Renal cortex interstitium (tissue), 15 donors: ENCODE measurements at places on chromosomes 3 and 15. TPM values are rescaled to one million over a fixed set of nuclear protein-coding genes. Genes with fewer than 3 reads are reported as not detected.

DNA sequence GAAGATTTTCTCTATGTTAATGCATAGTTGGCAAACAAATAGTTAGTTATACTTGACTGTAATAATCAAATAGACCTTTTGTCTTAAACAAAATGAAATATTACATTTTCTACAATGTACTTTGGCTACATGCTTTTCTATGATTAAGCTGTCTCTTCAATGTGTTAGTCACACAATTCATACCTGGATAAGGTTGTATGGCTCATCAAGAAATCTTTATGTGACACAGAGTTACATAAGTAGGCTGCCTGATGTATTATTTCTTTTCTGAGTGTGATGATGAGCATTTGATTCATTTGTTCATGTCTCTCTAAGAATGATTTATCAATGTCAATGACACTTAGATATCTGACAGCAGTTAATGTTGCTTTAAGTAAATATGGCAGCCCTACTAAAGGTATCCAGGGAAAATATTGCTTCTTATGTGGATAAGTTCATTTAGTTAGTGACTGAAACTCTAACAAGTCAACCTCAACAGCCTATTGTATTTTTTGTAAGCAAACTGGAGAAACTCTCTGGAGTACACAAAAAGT lies 157.4 kb upstream of the SOX2 start:
- no peak for DNase-seq

Gene CCDC33
- 10.7 TPM for polyA plus RNA-seq

GRCh38 chr15:75203017-75203907 lies 1.6 kb downstream of the C15orf39 start:
- no peak for DNase-seq

DNA sequence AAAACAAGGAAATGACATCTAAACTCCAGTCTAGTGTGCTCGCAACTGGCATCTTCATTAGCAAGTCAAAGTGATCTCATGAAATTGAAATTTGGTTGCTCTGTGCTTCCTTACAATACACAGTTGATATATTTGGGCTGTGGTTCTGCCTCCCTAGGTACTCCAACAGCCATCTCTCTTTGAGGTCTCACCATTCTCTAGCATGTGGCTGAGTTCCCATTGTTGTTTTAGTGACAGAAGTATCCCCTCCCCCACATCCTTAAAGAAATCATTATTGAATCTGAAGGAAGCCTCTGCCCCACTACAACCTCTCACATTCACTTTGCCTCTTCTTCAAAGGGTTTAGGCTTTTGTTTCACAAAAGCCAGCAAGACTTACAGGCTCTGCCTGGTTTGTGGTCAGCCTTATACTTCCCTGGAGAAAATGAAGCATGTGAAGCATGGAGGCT lies 516.5 kb downstream of the NLGN1 start:
- no peak for DNase-seq

DNA sequence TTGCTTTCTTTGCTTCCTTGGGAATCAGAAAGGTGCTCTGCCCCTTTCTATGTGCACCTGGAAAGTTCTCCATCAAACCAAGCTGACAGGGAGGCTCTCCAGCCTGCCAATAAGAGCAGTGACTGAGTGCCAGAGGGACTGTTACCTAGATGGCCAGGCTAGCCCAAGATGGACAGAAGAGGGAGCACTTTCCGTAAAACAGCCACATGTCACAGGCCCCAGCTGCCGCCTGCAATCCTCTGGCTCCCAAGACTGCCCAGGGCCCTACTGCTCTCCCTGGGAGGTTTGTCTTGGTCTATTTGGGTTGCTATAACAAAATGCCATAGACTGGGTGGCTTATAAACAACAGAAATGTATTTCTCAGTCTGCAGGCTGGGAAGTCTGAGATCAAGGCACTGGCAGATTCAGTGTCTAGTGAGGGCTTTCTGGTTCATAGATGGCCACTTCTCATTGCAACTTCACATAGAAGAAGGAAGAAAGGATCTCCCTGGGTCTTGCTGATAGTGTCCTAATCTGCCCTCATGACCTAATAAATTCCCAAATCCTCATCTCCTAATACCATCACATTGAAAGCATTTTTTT lies 72.3 kb downstream of the TAMM41 start:
- DNase-seq: peak; percentile 36

DNA sequence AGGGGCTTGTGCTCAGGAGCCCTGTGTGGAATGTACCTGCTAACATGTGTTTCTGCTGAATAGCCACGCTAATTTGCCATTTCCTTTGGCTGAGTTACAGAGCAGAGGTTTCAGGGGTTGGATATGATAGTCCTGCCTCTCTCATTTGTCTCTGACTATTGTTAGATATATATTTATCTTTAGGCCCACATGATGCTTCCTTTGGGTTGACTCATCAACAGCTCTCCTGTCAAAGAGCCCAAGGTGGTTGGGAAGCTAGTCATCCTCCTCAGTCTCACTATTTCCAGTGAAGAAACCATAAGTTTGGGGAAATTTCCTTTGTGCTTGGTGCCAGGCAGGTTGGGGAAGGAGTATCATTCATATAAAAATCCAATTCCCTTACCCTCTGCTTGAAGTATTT lies 1194.6 kb downstream of the ZPLD1 start:
- no peak for DNase-seq

DNA sequence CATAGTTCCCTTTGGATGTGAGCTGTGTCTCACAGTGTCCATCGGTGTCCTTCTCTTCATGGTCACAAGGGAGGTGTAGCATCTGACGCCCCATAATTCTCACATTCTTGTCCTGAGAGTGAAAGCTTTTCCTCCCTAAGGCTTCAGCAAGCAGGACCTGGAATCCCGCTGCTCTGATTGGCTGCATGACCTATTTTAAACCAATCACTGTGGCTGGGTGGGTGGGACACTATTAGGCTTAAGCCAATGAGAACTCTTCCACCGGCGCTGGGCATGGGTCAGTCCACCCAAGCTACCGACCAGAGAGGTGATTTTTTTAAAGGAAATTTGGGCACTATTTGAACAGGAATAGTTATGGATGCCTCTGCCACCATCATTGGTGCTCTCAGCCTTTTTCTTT lies 385.9 kb downstream of the MFSD1 start:
- DNase-seq: no peak

DNA sequence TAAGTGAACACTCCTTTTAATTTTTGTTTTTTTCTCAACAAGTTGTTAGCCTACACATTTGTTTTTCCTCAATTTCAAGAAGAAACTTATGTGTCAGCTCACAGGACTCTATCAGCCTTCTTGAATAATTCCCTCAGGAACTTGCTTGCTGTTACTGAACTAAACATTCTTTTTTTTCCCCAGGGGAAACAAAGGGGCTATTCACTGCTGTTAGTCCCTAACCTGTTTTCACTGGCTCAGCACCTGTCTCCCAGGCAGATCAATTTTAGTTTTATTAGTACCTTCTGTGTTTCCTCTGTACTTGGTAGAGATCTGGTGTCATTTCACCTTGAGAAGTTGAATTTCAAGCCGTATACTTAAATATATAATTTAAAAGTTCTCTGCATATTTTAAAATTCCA lies 644.6 kb downstream of the CADM2 start:
- no peak for DNase-seq

DNA sequence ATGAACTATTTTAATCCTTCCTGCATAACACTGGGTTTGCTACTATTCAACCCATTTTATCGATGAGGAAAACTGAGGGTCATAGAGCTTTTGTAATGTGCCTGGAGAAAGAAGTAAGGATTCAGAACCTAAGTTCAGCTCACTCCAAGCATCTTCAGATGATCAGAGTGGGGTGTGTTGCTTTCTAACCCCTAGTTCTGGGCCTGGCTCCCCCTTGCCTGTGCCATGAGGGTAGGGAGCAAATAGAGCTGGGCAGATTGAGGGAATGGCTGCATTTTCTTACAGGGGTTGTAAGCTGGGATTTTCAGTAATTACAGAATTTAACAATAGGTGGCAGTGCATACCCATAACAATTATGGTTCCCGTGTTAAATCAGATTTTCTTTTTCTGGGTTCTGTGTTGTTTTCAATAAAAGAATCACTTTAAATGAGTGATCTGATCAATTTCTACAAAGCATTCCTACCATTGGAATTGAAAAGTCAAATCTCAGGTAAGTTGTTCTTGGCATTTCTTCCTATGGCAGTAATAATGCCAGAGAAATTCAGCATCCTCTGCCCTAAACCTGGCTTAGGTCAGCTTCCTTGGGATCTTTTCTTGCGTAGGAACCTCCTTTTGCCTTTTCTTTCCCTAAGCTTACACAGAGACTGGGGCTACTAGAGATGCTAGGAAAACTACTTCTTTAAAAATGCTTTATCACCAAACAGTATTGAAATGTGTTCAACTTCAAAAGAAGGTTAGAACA lies 103.8 kb upstream of the IL12A start:
- DNase-seq: no peak

- no peak for DNase-seq
Observed at GRCh38 chr3:10695595-10696285, 120.3 kb upstream of the SLC6A11 start.

Gene CPA3
- 0.20 TPM for polyA plus RNA-seq

Gene TRH
- 0.44 TPM for polyA plus RNA-seq

Gene ISLR2
- polyA plus RNA-seq: 0.82 TPM

DNA sequence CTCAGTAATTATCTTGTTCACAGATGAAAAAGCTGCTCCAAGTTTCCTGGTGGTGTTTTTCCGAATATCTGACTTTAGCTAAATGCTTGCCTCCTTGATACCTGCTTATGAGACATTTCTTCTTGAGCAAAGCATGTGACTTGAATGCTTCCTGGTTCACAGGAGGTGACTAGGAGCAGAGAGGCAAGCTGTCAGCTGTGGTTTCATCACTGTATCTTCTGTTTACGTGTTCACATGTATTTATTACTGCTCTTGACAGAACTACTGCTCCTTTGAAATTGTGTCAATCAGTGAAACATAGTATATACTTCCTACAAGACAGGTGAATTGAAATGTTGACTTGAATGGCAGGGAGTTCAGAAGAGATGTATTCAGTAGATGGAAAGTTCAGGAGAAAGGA lies 8.9 kb upstream of the SPPL2A start:
- DNase-seq: no peak

Gene SMCO1
- polyA plus RNA-seq: not detected

GRCh38 chr3:128040660-128041059 lies 11.6 kb upstream of the SEC61A1 start:
- no peak for DNase-seq

GRCh38 chr3:32084870-32085269 lies 21.6 kb upstream of the GPD1L start:
- DNase-seq: no peak

Gene PLCH1
- 10.1 TPM for polyA plus RNA-seq

Gene GP9
- 1.4 TPM for polyA plus RNA-seq

Gene AP2M1
- 369 TPM for polyA plus RNA-seq

- no peak for DNase-seq
Observed at GRCh38 chr3:155549087-155549486, 195.8 kb downstream of the PLCH1 start.

DNA sequence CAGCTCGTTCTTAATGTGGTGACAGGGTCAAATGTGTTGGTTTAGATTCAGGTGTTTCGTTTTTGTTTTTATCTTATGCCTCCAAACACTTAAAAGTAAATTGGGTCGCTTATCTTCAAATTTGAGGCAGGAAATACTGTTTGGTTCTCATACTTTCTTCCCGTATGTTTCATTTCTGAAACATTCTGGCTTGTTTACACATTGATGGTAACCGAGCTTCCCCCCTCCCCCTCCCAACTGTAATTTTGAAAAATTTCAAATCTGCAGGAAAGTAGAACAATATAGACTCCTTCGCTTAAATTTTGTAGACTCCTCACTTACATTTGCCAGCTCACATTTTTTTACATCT lies 64.9 kb downstream of the CMTM8 start:
- DNase-seq: no peak

- DNase-seq: no peak
Observed at GRCh38 chr15:52020221-52021085, 1.4 kb downstream of the MAPK6 start.

Gene RMDN3
- polyA plus RNA-seq: 39.9 TPM

Gene C15orf39
- 12.3 TPM for polyA plus RNA-seq

Gene FBXW12
- polyA plus RNA-seq: 0.77 TPM

Gene IMPG2
- polyA plus RNA-seq: 0.70 TPM

Gene ERC2
- polyA plus RNA-seq: 2.4 TPM

Gene DPPA2
- 0.92 TPM for polyA plus RNA-seq

DNA sequence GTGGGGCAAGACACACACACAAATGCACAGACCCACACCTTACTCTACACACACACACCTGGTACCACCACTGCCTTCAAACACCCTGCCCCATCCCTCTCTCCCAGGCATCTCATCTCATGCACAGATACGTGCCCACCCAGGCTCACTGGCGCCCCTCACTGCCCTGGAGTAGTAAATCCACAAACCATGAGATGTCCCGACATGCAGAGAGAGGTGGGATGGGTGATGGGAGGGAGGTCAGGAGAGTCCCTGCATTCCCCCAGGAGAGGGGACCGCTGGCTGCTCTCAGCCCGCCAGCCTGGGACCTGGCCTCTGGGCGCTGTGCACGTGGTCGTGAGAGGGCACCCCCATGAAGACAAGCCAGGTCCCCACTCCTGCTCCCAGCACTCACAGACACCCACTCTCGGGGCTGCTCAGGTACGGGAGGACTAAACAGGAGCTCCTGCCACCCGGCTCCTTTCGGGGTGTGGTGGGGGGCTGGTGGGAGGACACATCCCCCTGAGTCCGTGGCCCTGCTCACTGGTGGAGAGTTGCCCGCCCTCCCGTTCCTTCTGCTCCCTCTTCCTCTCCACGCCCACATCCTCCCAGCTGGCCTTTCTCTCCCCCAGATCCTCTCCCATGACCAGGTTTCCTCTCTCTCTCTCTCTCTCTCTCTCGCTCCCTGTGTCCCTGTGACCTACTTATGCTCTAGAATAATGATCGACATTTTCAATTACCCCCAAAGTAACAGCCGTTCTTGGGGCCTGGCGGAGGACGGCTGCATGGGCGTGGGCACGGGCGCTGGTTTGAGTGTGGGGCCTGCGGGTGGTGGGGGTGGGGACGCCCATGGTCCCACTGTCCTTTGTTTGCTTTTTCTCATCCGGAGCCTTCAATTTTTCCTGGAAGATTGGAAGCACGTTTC lies 18.9 kb upstream of the CSPG4 start:
- no peak for DNase-seq

- DNase-seq: no peak
Observed at GRCh38 chr15:50552238-50552637, 5.8 kb upstream of the USP50 start.

DNA sequence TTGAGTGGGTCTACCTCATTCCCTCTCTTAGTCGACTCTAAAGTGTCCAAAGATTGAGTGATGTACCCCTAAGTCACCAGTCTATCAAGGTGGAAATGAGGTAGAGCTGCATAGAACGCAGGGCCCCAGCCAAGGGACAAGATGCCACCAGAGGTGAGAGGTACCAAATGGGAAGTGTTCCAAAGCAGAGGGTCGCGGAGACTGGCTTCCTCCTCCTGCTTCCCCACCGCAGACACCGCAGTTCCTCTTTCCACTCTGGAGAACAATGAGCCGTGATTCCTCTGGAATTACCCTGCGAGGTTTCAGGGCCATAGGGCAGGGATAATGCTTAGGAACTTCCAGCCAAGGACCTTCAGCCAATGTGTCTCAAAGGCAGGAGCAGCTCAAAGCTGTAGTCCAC lies 55.8 kb downstream of the DAPK2 start:
- DNase-seq: no peak
